ENCODE measurements at places on chromosomes 12 and 14.
A peak's percentile ranks its signal among the peaks of the same experiment; 100 is the strongest.

DNA sequence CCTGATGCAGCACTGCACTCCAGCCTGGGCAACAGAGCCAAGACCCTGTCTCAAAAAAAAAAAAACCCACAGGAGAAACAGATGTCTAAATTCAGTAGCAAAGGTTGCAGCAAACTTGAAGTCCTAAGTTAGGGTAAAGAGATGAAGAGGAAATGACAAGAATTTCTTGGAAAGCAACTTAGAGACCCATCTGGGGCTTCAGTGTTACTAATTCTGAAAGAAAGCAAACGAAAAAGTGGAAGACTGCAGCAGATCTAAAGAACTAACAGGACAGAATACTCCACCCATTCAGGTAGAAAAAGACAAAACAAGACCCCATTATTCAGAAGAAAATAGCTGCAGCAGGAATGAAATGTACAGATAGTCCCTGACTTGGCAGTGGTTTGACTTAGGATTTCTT, 31.9 kb downstream of the RESF1 start:
- DNase-seq = no peak

DNA sequence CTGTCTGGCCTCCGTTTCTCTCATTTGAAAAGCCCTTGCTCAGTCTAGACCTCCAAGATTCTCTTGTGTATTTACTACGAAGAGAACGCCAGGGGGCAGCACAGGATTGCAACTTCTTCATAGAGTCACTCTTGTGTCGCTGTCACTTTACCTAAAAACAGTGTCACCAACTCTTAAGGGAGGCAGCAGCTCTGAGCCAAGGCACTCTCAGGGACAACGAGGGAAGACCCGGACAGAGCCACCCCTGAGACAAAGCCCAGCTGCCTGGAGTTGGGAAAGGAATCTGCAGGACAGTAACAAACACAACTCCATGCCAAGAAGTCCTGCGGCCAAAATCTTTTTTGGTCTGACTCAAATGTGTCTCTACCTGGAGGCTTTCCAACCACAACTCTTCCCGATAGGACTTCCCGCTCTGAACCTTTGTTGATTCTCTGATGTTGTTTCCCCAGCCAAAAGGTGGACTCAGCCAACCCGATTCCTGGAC, 9.6 kb upstream of the RPAP3 start:
- peak; percentile 67 for DNase-seq

DNA sequence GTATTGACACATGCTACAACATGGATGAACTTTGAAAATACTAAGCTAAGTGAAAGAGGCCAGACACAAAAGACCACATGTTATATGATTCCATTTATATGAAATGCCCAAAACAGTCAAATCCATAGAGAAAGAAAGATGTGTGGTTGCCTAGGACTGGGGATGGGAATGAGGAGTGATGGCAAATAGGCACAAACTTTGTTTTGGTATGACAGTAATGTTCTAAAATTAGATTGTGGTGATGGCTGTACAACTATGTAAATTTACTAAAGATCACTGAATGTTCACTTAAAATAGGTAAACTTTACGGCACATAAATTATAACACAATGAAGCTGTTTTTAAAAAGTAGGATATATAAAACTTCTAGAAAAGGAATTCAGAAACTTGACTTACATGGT, 41.7 kb downstream of the PPP1R13B start:
- DNase-seq = no peak

DNA sequence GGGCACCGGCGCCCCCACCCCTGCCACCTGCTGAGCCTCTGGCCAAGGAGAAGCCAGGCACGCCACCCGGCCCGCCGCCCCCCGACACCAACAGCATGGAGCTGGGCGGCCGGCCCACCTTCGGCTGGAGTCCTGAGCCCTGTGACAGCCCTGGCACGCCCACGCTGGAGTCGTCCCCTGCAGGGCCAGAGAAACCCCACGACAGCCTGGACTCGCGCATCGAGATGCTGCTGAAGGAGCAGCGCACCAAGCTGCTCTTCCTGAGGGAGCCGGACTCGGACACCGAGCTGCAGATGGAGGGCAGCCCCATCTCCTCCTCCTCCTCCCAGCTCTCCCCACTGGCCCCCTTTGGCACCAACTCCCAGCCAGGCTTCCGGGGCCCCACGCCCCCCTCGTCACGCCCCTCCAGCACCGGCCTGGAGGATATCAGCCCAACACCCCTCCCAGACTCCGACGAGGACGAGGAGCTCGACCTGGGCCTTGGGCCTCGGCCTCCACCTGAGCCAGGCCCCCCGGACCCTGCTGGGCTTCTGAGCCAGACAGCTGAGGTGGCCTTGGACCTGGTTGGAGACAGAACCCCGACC, 6.5 kb downstream of the SETD1B start:
- no peak for DNase-seq

- no peak for DNase-seq
These were observed 37.2 kb downstream of the BTBD7 start for GRCh38 chr14:93295541-93296220.

DNA sequence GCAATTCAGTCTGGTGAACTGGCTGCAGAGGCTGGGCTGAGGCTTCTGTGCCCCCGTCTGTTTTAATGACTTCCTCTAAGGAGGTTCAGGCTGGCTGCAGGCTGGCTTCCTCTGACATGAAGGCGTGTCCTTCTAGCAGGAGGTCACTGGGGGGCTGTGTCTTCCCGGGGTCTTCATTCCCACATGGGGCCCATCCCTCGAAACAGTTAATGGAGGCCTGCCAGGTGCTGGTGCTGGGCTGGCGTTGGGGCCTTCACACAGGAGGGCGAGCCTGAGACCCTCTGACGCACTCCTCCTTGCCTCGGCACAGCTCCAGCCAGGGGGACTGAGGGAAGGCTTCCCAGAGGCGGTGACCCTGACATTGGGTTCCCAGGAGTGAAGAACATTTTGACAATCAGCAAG, 57.7 kb upstream of the DLK1 start:
- DNase-seq = no peak

DNA sequence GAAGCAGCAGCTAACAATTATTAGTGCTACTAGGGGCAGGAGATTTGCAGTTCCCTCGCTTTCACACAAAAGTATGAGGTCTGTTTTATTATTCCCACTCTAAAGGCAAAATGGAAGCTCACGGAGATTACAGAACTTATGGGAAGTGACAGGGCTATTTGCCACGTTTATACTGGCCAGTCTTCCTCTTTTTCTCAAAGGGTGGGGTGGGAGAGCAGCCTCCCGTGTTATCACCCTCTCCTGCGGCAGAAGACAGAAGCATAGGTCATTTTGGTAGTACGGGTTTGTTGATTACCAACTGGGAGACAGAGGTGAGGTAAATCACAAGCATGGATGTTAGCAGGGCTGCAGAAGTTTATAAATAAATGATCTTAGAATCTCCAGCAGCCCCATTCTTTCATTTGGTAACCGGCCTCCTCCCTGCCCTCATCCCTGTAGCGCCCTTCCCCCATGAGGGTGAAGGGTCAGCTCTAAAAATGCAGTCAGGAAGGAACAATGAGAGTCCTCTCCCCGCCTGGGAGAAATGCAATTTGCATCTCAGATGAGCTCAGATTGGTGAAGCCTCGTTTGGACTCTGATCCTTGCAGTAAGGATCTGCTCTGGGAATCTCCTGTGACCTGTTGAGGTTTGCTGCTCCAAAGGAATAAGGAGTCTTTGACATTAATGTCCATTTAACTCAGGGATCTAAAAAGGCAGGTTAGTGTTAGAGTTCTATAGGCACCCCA, 44.7 kb upstream of the SINHCAF start:
- DNase-seq = no peak

GRCh38 chr12:76680940-76681339, 83.0 kb upstream of the ZDHHC17 start:
- DNase-seq = peak; percentile 67

DNA sequence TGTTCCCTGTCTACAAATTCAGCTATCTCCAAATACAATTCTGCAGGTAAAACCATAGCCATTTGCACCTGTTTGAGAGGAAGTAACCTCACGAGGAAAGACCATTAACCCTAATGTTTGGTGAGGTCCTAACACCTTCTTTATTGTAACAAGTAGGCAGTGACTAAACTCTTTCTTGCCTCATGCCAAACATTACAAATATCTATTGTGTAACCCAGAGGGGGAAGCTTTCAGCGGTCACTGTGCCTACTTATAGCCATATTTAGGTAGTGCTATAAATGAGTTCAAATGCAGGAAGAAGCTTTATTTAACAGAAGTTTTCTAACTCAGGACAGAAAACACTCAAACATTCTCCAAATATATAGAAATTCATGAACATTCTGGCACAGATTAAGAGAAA, 252.7 kb downstream of the LRFN5 start:
- DNase-seq = no peak

Measured in AG08395 (cell line).